ENCODE measurements at places on chromosomes 6 and 20.

- no peak for DNase-seq
These were observed 11.8 kb upstream of the ZNF76 start for GRCh38 chr6:35247642-35248231.

DNA sequence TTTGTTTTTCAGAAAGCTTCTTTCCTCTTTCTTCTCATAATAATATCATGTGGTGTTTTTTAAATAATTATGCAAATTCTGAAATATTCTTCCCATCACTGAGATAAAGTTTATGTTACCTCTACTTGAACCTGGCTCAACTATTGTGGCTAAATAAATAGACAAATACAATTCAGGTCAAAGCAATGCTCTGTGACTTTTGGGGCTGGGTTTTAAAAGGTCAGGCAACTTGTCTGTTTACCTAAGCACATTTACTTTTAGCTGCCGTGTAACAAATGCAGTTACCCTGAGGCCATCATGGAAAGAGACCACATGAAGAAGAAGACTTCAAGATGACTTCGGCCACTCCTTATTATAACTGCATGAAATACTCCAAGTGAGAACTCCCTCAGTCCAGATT, 33.7 kb upstream of the MEI4 start:
- no peak for DNase-seq

- DNase-seq, result no peak
These were observed 6.4 kb upstream of the LY86 start for GRCh38 chr6:6582131-6582530.

- no peak for DNase-seq
These were observed 134.9 kb downstream of the SLC23A2 start for GRCh38 chr20:4866429-4866828.

DNA sequence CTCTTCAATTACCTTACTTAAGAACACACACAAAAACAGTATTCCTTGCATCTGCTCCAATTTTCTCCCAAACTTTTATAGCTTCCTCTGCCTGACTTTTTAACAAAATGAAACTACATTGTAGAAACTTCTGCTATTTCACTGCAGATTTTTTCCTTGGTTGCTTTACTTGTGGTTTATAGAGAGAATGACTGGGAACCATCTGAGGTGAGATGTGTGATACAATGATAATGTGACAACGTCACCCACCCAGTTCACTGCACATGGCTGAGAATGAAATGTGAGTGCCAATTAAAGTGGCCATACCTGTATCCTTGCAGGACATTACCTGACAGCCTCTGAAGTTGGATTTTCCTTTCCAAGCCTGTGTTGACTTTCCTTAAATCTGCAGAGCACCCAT, 258.4 kb downstream of the CD83 start:
- DNase-seq, result no peak

DNA sequence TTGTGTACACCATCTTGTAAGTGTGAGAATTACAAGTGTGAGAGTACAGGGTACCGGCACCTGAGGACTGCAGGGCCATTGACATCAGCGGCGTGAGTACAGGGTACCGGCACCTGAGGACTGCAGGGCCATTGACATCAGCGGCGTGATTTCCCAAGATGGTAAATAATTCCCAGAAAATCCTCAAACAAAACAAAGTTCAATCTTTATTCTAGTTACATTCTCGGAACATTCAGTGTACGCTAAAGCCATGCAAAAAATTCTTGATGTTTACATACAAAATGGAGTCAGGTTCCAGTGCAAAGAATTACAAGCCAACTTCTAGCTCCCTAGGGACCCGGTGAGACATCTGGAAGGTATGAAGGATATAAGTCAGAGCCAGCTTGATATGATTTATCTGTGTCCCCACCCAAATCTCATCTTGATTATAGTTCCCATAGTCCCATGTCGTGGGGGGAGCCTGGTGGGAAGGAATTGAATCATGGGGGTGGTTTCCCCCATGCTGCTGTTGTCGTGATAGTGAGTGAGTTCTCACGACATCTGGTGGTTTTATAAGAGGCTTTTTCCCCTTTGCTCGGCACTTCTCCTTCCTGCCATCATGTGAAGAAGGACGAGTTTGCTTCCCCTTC, 172.7 kb downstream of the TTLL2 start:
- DNase-seq, result no peak

- DNase-seq, result no peak
These were observed 126.0 kb upstream of the TOP1 start for GRCh38 chr20:40902661-40903060.

- DNase-seq, result no peak
These were observed 23.9 kb upstream of the TOP1 start for GRCh38 chr20:41004531-41005360.

- DNase-seq, result no peak
These were observed 51.8 kb downstream of the SIM1 start for GRCh38 chr6:100412872-100413271.

- DNase-seq, result no peak
These were observed 259.0 kb downstream of the HIVEP2 start for GRCh38 chr6:142685852-142686506.

DNA sequence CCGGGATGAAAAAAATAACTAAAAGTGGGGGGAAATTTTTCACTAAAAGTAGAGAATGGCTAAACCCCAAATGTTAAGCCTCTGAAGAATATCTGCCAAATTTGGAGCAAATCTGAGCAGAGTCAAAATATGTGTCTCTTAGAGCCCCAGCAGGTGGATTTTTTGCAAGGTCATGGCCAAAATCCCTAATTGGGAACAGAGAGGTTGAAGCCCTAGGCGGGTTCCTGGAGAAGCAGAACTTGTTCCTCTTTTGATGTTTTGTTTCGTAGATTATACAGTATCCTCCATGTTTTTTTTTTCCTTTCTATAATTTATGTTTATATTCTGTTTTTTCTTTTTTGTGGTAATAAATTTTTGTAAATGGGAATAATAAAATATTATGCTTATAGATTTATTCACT, 94.4 kb downstream of the PLCB4 start:
- no peak for DNase-seq

- DNase-seq, result no peak
These were observed 177.2 kb downstream of the MCHR2 start for GRCh38 chr6:99816795-99817194.

GRCh38 chr20:40558212-40558611, 130.8 kb downstream of the MAFB start:
- DNase-seq, result no peak

DNA sequence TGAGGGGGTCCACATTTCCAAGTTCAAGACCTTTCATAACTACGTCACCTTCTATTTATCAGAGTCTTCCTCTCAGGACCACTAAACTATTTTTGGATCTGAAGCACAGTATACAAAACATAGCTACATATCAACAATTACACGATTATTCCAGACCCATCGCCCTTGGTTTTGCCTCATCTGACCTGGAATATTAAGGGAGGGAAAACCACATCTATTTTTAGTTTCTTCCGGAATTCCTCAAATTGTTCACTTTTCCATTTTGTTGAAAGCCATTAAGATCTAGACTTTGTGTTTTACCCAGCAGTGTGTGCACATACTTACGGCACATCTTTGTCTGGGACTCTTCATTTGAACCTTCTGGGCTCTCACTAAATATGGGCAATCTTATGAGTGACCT, 12.0 kb upstream of the ADGRF5 start:
- DNase-seq, result no peak

GRCh38 chr20:63926298-63926697, 29.9 kb downstream of the UCKL1 start:
- no peak for DNase-seq

DNA sequence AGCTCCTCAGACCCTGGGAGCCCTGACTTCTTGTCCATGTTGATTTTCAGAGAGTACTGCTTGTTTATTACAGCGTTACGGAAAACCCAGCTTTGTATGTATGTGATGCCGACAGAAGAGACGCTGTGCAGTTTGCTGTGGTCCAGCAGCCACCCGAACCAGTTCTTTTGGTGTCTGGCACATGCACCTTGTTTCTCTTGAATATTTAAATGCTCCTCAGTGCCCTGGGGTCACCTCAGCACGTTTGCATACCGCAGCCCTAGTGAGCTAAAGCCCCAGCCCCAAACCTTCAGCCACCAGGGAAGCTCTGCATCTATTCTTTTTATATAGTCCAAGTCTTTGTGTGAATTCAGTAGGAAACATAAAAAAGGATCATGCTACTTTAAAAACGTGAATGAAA, 39.9 kb downstream of the AFDN start:
- no peak for DNase-seq

DNA sequence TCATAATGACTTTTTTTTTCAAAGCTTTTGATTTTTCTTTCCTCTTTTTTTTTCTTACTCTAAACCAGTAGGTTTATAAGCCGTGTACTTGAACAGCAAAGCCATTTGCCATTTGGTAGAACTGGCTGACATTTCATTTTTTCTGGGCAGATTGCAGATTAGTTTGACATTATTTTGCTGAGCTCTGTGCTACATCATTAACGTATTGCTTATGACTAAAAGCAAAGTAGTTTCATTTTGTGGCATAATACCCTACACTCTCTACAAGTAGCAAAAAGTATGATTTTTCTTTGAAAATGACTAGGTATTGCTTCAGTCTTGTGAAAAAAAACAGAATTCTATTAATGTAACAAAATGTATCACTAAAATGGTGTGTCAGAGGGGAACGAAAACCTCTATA, 141.3 kb downstream of the GRIK2 start:
- DNase-seq, result no peak

GRCh38 chr6:75492386-75493153, 1.0 kb downstream of the FILIP1 start:
- no peak for DNase-seq

GRCh38 chr6:10323018-10323417, 91.9 kb downstream of the TFAP2A start:
- DNase-seq, result no peak

- no peak for DNase-seq
These were observed 71.9 kb downstream of the FAM120B start for GRCh38 chr6:170378502-170378901.

- no peak for DNase-seq
These were observed 72.4 kb upstream of the ZMYND8 start for GRCh38 chr20:47428851-47429336.

DNA sequence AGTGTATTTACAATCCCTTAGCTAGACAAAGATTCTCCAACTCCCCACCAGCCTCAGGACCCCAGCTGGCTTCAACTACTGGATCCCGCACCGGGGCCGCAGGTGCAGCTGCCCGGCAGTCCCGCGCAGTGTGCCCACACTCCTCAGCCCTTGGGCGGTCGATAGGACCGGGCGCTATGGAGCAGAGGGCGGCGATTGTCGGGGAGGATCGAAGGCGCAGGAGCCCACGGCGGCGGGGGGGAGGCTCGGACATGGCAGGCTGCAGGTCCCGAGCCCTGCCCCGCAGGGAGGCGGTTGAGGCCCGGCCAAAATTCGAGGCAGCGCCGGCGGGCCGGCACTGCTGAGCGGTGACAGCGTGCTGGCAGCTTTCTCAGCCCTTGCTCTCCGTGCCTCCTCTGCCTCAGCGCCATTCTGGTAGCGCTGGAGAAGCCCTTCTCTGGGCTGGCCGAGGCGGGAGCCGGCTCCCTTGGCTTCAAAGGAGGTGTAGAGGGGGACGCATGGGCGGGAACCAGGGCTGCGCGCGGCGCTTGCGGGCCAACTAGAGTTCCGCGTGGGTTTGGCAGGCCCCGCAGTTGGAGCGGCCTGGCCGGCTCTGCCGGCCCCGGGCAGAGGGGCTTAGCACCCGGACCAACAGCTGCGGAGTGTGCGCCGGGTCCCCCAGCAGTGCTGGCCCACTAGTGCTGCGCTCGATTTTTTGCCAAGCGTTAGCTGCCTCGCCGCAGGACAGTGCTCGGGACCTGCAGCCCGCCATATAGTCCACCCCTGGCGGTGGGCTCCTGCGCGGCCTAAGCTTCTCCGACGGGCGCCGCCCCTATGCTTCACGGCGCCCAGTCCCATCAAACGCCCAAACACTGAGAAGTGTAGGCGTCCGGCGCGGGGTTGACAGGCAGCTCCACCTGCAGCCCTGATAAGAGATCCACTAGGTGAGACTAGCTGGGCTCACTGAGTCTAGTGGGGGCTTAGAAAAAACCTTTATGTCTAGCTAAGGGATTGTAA, 32.4 kb upstream of the KIF13A start:
- DNase-seq, result no peak

- DNase-seq, result no peak
These were observed 3.9 kb upstream of the SRSF3 start for GRCh38 chr6:36590237-36590636.

DNA sequence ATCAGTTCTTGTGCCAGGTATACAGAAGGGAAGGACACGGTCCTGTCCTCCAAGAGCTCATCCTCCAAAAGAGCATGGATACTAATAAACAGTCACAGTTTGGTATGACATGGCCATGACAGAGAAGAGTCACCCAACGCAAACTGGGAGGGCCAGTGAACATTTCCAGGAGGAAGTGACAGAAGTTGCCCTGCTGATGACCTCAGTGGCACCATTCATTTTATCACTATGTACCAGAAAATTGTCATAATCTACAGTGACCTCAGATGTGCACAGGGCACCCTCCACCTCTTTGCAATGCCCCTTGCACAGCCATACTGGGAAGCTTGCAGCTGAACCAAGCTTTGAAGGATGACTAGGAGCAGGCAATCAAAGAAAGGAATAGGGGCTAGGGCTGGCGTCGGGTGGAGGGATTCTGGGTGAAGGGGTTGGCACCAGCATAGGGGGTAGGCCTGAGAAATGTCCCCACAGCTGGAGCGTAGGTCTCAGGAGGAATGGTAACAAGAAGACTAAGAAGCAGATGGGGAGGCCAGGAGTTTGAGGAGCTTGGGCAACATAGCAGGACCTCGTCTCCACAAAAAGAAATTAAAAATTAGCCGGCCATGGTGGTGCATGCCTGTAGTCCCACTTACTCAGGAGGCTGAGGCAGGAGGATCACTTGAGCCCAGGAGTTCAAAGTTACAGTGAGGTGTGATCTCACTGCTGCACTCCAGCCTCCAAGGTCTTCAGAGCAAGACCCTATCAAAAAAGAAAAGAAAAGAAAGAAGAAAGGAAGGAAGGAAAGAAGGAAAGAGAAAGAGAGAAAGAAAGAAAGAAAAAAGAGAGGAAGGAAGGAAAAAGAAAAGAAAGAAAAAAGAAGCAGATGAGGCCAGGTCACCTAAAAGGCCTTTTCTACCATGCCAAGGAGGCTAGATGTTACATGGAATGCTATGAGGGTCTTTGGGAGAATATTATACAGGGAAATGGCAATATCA, 65.3 kb upstream of the SNX9 start:
- DNase-seq, result no peak

GRCh38 chr20:48708116-48708515, 119.7 kb downstream of the PREX1 start:
- no peak for DNase-seq

DNA sequence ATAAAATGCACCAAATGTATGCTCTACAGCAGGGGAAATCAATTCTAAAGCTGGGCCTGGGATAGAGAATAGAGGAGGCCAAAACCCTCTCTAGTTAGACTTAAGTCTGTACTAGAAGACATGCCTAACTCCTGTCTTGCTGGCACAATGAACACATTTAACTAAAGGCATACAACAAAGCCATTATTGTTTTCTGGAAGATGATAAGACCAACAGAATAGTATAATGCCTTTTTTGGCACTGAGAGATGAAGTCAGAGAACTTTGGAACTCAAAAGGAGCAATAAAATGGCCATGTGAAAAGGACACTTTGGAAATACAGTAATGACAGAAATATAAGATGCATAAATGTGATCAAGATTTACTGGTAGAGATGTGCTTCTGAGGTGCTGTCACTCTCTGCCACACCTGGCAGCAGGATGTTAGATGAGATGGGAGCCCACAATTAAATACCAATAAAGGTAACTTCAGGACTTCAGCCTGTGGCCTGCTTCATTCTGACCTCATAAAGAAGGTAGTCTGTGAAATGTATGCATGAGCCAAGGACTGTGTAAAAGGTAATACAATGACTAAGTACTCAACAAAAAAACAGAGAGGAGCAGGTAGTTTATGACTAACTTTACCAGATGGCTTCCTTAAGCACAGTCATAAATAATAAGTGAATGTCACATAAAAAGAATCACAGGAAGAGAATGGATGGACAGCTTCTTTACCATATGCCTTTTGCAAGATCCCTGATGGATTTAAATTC, 333.4 kb downstream of the BCKDHB start:
- DNase-seq, result no peak

Measured in naive B cell (primary cell).